ENCODE measurements at places on chromosomes 12 and 14.

- peak; percentile 67 for DNase-seq
Measured at GRCh38 chr12:120466560-120467315, 2.8 kb downstream of the SRSF9 start.

DNA sequence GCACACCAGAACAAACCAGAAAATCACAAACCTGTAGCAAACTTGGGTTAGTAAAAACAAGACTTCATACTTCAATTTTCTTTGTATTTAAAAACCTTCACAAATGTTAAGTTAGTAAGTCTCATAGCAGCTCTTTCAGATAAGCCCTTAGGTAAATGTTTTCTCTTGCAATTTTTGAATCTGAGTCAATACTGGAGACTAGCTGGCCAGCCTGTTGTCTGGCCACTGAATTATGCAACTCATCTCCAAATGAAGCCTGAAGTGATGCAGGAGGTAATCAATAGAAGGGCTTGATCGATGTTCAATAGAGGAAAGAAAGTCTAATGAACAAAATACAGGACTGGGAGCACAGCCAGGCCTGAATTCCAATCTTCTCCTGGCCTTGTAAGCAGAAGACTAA is 465.2 kb downstream of the LRIG3 start:
- DNase-seq = no peak

DNA sequence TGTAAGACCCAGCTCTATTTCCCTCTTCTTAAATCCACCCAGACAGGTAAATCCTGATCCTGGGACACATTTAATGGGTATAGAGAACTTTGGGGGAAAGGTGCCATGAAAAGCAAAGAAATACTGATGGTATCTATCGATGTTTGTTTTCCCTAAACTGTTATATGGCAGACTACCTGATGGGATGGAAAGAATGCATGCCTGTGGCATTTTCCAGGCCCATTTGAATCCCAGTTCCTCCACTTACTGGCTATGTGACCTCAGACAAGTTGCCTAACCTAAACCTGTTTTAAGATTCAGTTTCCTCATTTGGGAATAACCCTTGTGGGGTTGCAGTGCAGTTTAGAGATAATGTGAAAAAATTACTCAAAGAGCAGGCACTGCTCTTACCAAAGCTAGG is 404.5 kb downstream of the FUT8 start:
- DNase-seq = no peak

- no peak for DNase-seq
Measured at GRCh38 chr14:70884595-70885342, 22.5 kb upstream of the PCNX1 start.

GRCh38 chr12:80490329-80490728 is 46.3 kb downstream of the PTPRQ start:
- DNase-seq = no peak

GRCh38 chr14:102971836-102972606 is 49.6 kb downstream of the AMN start:
- no peak for DNase-seq

- no peak for DNase-seq
Measured at GRCh38 chr14:100906420-100906819, 2.9 kb upstream of the RTL1 start.

DNA sequence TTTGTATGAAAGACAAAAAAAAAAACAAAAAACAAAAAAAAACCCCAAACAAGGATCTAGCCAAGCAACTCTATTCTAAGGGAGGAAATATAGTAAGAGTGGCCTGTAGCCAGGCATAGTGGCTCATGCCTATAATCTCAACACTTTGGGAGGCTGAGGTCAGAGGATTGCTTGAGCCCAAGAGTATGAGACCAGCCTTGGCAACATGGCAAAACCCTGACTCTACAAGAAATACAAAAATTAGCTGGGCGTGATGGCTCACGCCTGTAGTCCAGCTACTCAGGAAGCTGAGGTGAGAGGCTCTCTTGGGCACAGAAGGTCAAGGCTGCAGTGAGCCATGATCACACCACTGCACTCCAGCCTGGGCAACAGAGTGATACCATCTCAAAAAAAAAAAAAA is 47.9 kb downstream of the TMEM117 start:
- DNase-seq = no peak

DNA sequence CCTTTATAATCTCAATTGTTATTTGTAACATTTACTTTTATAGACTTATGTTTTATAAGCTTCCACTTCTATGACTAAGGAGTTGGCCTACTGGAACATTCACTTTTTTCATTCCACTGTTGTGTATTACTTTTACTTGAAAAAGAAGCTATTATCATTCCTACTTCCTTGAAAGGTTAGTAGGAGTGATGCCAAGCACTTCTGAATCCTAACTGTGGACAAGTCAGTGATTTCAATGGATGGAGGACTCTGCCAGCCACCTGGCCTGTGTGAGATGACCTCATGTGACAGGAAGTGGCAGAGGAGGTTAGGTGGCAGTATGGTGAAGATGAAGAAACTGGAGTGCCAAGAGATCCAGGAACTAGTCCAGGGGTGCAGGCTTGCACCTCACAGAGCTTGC is 46.0 kb downstream of the TECPR2 start:
- DNase-seq = no peak

GRCh38 chr14:91728616-91729183 is 3.2 kb downstream of the CATSPERB start:
- no peak for DNase-seq

GRCh38 chr14:78154827-78155226 is 15.3 kb upstream of the NRXN3 start:
- DNase-seq = no peak

DNA sequence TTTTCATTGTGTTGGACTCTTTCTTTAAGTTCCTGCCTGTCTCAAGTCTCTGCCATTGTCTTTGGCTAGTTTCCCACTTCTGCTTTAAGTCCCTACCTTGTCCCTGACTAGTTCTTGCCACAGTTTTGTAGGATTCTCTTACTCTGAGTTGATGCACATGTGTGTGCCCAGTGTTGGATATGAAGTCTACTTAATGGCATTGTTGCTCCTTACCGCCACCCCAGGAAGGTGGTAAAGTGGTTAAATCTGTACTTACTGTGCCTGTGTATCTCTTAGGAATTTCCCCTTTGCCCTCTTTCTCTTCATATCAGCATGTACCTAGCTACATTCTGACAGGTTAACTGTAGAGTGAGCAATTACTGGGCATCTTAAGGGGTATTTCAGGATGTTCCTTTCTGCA is 227.1 kb downstream of the NUBPL start:
- no peak for DNase-seq

DNA sequence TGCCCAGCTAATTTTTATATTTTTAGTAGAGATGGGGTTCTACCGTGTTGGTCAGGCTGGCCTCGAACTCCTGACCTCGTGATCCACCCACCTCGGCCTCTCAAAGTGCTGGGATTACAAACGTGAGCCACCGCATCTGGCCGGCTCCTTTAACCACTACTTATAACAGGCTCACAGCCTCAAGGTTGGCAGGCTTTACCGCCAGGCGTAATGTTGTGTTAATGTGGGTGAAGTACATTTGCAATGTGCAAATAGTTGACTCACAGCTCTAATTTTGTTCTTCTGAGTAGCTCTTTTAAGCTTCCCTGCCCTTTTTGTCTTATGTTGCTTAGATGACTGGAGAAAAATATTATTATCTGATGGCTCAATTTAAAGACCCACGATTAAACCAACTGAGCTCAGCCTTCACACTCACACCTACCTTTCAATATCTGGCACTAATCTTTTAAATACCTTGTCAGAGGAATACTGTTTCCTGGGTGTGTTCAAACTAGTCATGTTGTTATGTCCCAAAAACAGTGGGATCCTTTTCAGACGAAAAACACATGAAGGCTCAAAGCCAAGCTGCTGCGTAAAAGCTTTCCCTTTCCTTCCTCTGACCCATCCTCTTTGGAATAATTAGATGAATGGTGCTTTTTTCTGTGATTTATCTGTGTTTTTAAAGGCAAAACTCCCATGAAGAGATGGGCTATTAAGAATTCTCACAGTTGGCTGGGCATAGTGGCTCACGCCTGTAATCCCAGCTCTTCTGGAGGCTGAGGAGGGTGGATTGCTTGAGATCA is 57.2 kb upstream of the USP44 start:
- no peak for DNase-seq

- DNase-seq = no peak
Measured at GRCh38 chr12:110498984-110499706, 2.8 kb downstream of the VPS29 start.

- no peak for DNase-seq
Measured at GRCh38 chr12:88882662-88883061, 302.4 kb upstream of the KITLG start.

DNA sequence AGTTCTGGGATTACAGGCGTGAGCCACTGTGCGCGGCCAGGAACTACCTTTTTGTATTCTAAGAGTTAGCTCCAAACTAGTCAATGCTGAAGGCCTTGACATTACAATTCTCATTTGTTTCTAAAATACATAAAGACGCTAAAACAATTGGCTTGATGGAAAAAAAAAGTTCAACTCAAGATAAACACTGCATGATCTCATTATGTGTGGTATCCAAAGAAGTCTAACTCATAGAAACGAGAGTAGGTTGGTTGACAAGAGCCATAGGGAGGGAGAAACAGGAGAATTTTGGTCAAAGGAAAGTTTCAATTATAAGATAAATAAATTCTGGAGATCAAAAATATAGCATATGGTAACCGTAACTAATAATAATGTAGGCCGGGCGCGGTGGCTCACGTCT is 20.0 kb upstream of the RNF34 start:
- no peak for DNase-seq

DNA sequence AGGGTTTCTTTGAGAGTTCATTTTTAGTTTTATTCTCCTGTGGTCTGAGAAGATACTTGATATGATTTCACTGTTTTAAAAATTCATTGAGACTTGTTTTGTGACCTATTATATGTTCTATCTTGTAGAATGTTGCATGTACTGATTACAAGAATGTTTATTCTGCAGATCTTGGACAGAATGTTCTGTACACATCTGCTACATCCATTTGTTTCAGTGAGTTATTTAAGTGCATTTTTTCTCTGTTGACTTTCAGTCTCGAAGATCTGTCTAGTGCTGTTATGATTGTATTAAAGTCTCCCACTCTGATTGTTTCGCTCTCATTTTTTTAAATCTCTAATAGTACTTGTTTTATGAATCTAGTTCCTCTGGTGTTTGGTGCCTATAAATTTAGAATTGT is 1319.8 kb downstream of the TMEM121 start:
- DNase-seq = no peak

DNA sequence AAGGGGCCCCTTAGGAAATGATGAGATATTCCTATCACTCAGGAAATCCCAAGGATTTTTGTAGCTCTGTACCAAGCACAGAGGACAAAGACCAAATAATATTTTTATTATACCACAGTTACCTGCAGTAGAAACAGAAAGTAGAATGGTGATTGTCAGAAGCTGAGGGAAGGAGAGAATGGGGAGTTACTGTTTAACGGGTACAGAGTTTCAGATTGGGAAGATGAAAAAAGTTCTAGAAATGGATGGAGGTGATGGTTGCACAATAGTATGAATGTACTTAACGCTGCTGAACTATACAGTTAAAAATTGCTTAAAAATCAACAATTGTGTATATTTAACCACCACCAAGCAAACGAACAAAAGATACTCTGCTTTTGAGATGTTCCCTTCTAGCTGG is 24.1 kb downstream of the FLVCR2 start:
- DNase-seq = no peak

DNA sequence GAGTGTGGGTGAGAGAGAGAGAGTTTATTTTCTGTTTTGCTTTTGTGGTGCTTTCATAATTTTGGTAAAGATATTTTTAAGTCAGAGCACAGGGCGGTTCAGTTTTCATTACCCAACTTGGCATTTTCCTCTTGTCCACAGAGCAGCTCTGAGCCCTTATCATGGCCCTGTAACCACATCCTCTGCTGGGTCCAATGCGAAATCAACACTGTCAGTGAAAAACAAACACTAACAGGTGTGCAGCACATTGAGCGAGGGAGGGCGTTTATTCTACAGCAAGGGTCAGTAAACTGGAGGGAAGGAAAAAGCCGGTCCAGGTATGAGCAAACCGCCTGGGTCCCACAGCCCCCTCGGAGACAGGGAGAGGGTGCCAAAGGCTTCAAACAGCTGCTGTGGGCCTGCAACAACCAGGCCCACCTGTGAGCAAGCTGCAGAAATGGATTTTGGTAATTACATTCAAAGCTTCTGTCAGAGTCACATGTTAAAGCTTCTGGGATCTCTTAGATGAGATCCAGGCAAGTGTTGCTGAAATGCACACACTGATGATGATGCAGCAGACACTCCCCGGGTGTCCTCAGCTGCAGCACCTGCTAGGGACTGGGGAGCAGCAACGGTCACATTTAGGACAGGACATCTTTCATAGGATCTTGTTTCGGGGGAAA is 132.7 kb upstream of the DYRK2 start:
- DNase-seq = no peak

- DNase-seq = peak; percentile 82
Measured at GRCh38 chr12:6465467-6466183, 4.9 kb downstream of the VAMP1 start.

GRCh38 chr14:83047059-83047830 is 1513.6 kb upstream of the SEL1L start:
- DNase-seq = no peak

GRCh38 chr12:70398862-70399261 is 32.8 kb downstream of the KCNMB4 start:
- no peak for DNase-seq

DNA sequence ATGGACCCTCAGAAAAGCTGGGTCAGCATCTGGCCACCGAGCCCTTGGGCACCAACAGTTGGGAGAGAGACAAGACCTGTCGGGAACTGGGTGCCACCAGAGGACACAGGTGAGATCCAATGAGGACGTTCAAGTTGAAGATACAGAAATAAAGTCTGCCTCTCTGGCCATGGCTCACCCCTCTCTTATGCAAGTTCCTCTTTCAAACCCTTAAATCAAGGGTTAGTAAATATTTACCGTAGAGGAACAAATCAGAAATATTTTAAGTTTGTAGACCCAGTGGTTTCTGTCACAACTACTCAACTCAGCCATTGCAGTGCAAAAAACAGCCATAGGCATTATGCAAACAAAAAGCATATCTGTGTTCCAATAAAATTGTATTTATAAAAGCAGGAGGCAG is 76.5 kb upstream of the HSPB8 start:
- no peak for DNase-seq
